Brain microvascular endothelial cell (primary cell): ENCODE measurements at places on chromosomes 11 and 22.

- DNase-seq: peak; percentile 11
Observed at GRCh38 chr11:19772480-19772879, 59.8 kb downstream of the NAV2 start.

- no peak for DNase-seq
Observed at GRCh38 chr11:121257289-121257688, 35.3 kb upstream of the SC5D start.

DNA sequence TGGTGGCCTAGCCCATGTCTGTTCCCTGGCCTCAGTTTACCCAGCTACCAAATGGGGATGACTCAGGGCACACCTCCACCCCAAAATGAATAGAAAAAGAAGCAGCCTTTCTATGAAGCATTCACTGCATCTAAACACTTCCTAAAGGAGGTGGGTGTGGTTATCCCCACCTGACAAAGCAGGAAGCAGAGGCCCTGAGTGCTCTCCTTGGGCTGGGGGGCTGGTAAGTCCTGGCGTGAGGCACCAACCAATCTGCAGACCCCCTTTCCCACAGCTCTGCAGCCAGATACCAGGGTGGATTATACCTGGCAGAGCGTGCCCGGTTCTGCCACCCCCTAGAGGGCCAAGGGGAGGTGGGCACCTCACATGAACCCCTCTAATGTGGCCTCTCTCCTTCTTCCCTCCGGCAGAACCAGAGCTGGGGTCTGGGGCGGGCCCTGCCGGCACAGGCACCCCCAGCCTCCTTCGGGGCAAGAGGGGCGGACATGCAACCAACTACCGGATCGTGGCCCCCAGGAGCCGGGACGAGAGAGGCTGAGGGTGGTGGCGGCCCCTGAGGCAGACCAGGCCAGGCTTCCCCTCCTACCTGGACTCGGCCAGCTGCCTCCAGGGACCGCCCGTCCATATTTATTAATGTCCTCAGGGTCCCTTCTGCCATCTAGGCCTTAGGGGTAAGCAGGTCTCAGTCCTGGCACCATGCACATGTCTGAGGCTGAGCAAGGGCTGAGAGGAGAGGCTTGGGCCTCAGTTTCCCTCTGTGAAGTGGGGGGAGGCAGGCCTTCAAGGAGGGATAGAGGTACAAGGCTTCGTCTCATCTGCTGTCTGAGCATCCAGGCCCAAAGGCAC is 9.2 kb downstream of the RHBDD3 start:
- DNase-seq: no peak

DNA sequence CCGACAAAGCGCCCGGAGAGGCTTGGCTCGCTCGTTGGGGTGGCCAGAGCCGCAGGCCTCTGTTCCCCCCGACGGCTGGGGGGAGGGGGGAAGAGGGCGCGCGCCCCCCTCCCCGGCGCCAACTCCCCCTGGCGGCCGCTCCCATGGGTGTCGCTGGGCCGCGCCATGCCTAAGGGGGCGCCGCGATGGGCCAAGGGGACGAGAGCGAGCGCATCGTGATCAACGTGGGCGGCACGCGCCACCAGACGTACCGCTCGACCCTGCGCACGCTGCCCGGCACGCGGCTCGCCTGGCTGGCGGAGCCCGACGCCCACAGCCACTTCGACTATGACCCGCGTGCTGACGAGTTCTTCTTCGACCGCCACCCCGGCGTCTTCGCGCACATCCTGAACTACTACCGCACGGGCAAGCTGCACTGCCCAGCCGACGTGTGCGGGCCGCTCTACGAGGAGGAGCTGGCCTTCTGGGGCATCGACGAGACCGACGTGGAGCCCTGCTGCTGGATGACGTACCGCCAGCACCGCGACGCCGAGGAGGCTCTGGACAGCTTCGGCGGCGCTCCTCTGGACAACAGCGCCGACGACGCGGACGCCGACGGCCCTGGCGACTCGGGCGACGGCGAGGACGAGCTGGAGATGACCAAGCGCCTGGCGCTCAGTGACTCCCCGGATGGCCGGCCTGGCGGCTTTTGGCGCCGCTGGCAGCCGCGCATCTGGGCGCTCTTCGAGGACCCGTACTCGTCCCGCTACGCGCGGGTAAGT is 1.4 kb downstream of the KCNC1 start:
- no peak for DNase-seq

DNA sequence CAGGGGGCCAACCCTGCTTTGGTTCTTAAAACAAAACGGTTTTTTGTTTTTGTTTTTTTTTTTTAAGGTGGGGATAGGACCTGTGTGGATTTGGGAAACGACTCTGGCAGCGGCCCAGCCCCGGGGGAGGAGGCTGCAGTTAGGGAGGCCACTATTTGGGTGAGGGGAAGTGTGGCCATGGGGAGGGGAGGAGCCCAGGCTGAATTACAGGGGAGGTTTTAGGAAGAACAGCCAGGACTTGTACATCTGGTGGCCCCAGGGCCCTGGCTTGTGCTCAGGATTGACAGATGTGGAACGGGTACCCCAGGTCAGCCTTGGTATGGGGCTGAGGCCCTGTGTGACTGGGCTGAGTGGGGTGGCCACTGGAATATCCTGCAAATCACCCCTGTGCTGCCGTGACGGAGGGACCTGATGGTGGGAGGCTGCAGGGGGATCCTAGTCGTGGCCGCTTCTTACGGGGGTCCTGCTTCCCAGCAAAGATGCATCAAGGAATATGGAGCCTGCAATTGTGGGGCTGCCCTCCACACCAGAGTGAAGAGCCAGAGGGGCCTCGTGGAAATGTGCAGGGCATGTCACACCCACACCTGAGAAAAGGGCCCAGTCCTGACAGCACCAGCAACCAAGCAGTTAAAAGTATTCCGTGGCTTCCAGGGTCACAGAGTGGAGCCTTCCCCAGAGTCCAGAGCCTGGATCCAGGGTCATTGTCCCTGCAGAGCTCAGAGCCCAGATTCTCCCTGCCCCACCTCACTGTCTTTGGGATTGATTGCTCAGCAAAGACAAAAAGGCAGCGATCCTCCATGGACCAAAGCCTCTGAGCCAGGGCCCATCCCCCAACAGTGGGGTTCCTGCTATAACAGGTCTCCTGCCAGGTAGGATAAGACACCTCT is 55.2 kb upstream of the WNT7B start:
- no peak for DNase-seq

DNA sequence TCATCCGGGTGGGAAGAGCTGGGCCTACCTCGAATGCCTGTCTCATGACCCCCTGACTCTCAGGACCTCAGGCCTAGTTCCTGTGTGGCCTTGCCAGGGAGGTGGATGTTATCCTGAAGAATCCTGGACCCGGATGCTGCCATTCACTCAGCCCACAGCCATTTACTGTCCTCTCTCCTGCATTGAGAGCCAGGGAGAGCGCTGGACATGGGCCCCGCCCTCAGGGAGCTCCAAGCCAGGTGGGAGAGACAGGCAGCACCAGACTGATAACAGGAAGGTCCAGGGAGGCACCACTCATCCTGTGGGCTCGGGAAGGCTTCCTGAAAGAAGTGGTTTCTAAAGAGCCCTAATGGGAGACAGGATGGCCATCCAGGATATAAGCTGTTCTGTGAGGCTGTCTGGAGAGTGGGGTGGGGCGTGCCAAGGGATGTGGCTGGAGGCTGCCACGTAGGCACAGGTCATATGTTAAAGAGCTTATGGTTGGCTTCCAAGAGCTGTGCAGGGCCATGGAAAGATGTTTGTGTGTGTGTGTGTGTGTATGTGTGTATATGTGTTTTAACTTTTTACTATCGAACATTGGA is 8.6 kb downstream of the SERPINH1 start:
- no peak for DNase-seq

- DNase-seq: peak; percentile 16
Observed at GRCh38 chr11:45405916-45406670, 120.0 kb upstream of the SYT13 start.

DNA sequence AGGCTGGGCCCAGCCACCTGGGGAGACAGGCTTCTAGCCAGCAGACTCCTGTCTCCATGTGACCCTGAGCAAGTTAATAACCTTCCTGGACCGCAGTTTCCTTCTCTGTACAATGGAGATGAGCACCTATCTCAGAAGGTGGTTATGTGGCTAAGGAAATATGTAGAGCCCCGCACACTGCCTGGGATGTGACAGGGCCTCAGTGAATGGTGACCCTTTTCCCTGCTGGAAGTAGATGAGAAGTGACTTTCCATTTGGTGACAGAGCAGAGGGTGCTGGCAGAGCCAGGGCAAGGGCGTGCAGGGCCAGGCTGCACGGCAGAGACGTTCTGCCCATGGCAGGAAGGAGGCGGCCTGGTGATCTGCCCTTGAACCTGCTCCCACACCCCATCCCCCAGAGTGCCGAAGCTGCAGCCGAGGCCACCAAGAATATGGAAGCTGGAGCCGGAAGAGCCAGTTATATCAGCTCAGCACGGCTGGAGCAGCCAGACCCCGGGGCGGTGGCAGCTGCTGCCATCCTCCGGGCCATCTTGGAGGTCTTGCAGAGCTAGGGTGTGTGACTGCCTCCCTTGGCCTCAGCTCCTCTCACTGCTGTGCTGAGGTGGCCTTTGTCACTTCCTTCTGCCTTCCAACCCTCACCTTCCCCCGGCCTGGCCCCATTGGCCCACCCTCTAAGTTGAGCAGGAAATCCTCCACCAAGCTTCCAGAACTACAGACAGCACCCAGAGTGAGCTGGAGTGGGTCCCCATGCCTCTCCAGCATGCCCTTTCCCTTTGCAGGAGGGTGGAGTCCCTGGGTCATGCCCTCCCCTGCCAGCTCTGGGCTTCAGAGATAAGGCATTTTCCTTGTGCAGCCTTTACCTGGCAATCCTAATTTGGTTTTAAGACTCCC is 13.2 kb downstream of the TKFC start:
- DNase-seq: no peak

DNA sequence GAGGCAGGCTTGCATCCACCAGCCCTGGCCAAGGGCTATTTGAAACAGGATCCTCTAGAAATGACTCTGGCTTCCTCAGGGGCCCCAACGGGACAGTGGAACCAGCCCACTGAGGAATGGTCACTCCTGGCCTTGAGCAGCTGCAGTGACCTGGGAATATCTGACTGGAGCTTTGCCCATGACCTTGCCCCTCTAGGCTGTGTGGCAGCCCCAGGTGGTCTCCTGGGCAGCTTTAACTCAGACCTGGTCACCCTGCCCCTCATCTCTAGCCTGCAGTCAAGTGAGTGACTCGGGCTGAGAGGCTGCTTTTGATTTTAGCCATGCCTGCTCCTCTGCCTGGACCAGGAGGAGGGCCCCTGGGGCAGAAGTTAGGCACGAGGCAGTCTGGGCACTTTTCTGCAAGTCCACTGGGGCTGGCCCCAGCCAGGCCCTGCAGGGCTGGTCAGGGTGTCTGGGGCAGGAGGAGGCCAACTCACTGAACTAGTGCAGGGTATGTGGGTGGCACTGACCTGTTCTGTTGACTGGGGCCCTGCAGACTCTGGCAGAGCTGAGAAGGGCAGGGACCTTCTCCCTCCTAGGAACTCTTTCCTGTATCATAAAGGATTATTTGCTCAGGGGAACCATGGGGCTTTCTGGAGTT is 13.3 kb downstream of the IL10RA start:
- DNase-seq: no peak

- no peak for DNase-seq
Observed at GRCh38 chr11:1202154-1202775, 20.6 kb upstream of the MUC5B start.

DNA sequence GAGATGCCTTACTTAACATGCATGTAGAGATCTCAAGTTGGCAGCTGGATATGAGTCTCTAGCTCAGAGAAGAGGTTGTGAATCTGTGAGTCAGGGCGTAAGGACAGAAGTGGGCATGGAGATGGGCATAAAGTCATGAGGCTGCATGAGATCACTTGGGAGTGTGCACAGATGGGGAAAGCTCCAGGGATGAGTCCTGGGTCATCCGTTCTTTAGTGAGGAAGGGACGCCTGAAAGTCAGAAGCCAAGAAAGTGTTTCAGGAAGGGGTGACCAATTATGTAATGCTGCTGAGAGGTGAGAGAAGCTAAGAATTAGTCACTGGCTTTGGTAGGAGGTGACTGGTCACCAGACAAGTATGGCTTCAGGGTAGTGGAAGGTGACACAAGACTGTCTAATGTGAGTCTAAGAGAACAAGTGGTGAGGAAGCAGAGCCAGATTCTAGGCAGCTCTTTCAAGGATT is 6.7 kb downstream of the ACP2 start:
- DNase-seq: no peak

DNA sequence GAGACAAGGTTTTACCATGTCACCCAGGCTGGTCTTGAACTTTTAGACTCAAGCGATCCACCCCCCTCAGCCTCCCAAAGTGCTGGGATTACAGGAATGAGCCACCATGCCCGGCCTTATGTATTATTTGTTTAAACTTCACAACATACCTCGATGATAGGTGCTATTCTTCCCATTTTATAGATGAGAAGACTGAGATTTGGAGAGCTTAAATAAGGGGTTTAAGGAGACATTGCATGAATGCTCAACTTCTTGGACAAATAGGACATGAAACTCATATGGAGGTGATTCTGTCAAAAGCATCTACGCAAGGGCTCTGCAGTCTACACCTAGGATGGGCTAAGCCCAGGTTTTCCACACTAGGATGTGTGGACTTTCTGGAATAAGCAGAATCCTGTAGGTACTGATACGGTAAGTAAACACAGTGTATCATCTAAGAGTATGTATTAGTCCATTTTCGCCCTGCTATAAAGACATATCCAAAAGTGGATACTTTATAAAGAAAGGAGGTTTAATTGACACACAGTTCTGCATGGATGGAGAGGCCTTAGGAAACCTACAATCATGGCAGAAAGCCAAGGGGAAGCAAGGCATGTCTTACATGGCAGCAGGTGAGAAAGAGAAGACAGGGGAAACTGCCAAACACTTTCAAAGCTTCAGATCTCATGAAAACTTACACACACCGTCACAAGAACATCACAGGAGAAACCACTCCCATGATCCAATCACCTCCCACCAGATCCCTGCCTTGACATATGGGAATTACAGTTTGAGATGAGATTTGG is 62.8 kb upstream of the CAPRIN1 start:
- DNase-seq: no peak
